ENCODE measurements at places on chromosomes 6 and 20.
A peak's percentile ranks its signal among the peaks of the same experiment; 100 is the strongest.

DNA sequence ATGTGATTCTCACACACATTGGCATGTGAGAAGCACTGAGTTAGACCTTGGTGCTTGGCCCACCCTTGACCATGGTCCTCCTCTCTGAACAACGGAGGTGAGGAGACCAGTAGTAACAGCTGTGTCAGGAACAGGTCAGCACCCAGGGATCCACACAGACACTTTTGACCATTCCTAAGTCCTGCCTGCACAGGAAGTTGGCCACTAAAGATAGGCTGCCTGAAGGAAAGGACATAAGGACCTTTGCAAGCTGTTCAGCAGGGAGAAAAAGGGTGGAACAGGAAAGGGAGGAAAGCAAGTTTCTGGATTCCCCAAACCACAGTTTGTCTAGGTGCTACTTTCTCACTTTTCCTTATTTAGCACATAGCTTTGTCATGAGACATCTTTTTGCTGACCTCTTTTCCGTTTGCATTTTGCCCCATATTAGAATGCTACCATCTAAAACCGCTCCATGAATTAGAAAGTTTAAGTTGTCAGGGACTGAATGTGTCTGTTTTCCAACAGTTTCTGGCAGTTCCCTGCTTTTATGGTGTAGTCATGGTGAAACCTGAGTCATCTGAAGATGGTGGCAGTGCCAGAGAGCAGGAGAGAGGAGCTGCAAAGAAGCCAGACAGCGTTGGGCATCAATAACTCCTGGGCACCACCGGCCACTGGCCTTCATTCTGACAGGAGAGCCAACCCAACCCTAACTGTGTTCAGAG, 1.1 kb upstream of the CD109 start:
- DNase-seq: no peak

DNA sequence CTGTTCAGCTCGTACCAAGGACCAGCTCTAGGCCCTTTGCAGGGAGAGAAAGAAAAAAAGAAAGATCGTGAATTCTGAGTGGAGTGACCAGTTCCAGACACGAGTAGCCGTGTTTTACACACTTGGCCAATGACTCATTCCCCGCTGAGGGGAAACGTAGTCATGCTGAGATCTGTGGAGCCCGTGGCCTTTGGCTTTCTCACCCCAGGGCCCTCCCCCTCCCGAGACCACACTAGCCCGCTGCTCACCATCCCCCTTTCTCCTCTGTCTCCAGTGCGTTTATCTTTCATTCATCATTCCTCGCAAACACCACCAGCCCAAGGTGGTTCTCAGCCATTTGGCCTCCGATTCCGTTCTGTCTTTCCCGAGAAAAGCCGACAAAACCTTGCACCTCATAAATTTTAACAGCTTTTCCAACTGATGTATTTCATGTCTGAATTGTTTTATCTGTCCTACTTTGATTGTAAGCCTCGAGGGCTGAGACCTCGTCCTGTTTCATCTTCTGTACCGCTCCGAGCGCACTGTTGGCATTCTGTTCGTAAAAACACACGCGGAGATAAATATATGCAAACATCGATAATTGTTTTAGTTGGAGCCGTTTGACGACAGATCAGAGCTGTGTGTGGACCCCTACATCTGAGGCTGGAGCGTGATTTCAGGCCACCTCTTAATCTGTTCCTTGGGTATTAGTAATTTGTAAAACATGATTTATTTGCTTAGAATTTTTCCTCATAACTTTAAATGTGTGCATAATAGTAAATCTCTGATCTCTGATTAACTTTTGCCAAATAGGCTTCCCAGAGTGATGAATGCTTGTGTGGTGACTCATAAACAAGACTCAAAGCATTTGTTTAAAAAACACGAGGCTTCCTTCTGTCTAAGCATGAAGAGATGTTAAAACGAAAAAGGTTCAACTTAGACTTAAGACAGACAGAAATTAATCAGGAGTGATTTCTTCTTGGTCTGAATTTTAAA, 336.6 kb downstream of the CDH4 start:
- DNase-seq: no peak

- DNase-seq: no peak
These were observed 35.0 kb downstream of the SIRPA start for GRCh38 chr20:1930165-1930564.

GRCh38 chr6:9467741-9468140, 947.1 kb downstream of the TFAP2A start:
- no peak for DNase-seq

GRCh38 chr6:89371849-89372505, 19.5 kb upstream of the UBE2J1 start:
- peak; percentile 90 for DNase-seq

- no peak for DNase-seq
These were observed 602.9 kb upstream of the ARID1B start for GRCh38 chr6:156174031-156174890.
